ENCODE measurements at places on chromosomes 1 and 21.

DNA sequence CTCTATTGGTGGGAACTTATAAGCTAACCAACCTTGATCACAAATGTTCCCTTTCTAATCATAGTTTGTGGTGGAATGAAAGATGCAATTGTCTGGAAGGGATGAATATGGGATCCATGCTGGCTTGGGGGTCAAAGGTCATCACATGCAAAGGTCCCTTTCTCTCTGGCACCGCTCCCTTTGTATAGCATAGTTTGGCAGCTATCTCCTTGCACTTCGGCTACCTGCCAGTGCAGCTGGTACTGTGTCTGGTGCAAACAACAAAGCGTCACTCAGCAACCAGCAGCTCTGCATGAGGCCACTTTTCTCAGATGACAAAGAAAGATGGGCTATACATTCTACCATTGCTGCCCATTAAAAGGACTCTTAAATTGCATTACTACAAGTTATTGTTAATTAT, 188.2 kb upstream of the NFIA start:
- no peak for DNase-seq

DNA sequence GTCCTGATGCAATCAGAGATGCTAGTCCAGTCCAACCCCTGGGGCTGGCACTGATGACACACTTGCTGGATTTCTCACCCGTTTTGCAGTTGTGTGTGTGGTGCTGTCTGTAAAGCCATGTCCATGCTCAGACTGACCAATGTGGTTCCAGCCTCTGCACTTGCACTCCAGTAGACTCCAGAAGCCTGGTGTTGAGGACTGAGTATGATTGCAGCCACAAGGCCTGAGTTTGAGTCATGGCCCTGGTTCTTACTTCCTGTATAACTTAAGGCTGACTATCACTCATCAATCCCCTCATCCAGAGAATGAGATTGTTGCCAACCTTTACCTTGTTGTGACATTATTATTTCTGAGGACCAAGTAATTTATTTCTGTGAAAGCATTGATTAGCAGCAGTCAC, 34.8 kb upstream of the IKBKE start:
- no peak for DNase-seq

DNA sequence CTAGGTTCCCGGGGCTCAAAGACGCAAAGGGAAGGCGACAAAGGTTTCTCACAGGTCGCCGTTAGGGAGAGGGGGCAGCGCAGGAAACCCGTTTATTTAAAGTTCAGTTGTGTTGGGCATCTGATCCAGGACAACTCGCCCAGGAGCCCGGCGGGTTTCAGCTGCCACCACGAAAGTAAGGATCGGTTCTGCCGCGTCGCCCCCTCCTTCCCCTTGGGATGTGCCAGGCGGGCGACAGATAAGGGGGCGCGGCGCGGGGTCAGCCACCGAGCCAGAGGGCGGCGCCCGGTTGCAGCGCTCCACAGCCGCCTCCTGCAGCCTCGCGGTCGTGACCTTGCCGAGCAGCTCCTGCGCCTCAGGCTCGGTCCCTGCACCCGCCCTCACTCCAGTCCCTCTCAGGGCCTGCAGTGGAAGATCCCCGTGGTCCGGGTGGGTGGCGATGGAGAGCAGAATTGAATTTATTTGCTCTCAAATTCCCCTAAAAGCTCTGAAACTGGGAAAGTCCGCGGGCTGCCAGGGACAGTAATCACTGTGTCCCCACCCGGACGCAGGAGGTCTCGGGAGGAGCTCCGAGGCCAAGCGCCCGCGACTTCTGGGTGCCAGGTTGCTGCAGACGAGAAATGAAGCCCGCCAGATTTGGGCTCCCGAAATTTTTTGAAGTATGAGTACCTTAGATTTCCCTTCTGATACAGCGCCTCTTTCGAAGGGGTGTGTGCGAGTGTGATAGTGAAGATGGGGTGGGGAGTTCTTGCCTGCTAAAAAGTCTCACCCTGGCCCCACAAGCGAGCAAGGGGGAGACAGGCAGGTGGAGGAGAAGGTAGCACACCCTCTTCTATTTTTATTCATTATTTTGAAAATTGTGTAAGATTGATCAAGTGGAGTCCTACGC, 28.4 kb upstream of the NFIA start:
- no peak for DNase-seq

DNA sequence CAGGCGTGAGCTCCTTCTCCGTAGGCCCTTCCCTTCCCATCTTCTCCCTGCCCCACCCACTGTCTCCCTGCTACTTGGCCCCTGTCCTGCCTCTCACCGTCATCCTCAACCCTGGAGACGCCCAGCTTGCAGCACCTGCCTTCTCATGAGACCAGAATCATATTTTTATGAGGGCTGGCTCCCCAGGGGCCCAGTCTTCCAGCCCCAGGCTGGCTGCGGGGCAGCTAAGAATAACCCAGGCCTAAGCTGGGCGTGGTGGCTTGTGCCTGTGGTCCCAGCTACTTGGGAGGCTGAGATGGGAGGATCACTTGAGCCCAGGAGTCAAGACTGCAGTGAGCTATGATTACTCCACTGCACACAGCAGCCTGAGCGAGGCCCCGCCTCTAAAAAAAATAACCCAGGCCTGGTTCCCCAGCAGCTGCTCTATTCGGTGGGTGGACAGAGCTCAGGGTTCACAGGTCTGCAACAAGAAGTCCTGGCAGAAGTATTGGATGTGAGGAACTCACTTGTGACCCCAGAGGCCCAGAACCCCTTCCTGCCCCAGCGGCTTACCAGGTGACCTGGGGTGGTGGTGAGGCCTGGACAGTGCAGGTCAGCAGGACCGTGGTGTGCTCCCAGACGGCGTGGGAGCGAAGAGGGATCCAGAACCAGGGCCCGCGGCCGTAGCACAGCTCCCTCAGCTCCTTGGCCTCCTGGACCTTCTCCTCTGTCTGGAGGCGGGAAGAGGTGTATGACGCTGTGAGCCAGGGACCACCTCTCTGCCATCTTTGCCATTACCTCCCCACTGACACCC, 6.4 kb downstream of the MYOM3 start:
- no peak for DNase-seq

- DNase-seq, result no peak
These were observed 18.0 kb upstream of the FGGY start for GRCh38 chr1:59278780-59279354.

GRCh38 chr1:160436966-160437365, 36.6 kb downstream of the VANGL2 start:
- no peak for DNase-seq

DNA sequence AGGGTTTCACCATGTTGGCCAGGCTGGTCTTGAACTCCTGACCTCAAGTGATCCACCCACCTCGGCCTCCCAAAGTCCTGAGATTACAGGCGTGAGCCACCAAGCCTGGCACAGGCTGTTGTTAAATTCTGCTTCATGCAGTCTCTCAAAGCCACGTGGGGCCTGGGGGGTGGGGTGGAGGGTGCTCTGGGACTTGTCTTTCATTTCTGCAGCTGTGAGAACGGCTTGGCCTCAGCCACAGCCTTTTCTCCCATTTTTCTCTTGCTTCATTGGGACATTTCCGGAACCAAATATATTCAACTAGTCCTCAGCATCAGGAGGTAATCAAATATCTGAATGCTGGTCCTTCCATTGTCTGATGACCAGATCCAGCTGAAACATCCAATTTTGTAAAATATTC, 27.6 kb upstream of the KCNE2 start:
- DNase-seq, result no peak

- DNase-seq, result no peak
These were observed 5.0 kb upstream of the LRP8 start for GRCh38 chr1:53332833-53333232.

DNA sequence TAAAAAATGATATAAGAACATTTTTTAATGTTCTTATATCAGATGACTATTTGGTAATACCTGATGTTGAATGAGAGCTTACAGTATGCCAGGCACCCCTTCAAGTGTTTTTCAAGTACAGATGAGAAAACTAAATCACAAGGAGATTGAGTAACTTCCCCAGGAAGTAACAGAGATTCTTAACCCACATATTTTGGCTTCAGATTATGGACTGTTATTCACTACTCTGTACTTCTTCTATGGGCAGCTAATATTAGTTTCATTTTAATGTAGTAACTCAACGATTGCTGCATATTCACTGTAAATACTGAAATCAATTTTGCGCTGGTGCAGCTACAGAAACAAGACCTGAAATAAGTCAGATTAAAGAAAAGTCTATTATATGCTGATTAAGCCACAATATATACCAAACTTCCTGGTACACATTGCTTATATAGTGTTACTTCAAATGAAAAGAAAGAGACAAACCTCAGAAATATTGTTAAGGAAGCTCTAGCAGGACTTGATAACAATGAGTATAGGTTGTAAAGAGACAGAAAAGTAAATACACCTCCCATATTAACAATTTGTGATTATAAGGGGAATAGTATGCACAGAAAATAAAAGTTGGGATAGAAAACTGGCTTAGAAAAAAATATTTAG, 19.7 kb downstream of the DPYD start:
- no peak for DNase-seq

- no peak for DNase-seq
These were observed 14.8 kb upstream of the PIGM start for GRCh38 chr1:160046494-160047110.

DNA sequence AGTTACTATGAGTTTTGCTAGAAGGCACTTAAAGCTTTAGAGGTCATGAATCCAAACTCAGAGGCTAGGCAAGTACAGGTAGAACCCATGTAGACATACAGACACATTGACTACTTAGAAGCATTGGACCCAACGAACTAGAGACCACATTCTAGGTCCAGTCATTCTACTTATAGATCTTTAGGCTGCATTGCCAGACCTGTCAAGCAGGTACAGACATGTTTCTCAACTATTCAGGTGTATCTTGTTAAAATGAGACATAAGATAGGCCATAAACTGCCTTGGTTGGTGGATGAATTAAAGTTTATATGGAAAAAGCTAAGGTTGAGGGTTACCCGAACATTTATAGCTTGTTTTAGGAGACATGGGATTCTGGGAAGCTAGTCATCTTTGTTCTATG, 6.5 kb downstream of the ZP4 start:
- no peak for DNase-seq

- DNase-seq, result no peak
These were observed 6.7 kb downstream of the OR6Y1 start for GRCh38 chr1:158547533-158547932.

DNA sequence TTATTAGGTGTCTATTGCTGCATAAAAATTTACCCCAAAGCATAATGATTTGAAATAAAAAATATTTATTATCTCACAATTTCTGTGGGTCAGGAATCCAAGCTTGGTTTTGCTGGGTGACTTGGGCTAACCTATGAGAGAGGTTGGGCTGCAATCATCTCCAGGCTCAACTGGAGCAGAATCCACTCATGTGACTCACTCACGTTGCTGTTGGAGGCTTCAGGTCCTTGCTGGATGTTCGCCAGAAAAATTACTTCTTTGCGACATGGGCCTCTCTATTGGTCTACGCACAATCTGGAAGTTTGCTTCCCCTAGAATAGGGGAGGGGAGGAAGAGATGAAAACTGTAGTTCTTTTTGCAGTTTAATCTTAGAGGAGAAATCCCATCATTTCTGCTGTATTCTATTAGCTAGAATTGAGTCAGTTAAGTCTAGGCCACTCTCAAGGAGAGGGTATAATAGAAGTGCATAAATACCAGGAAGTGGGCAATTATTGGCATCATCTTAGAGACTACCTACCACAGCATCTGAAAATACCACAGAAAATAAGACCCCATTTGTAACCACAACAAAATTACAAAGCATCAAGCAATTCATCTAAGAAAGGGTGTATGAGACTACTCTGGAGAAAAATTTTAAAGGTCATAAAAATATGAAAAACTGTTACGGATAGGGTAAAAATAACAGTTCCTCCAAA, 5.7 kb upstream of the FASLG start:
- DNase-seq, result no peak

- DNase-seq, result no peak
These were observed 42.3 kb downstream of the TCEANC2 start for GRCh38 chr1:54095546-54096226.

DNA sequence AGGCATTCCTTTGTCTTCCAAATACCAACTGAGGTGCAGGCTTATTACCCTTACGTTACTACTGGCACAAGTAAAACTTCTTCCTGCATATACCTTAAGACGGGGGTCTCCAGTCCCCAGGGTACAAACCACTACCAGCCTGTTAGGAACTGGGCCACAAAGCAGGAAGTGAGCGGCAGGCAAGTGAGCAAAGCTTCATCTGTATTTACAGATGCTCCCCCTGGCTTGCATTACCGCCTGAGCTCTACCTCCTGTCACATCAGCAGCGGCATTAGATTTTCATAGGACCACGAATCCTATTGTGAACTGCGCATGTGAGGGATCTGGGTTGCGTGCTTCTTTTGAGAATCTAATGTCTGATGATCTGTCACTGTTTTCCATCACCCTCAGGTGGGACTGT, 113.1 kb downstream of the SLC45A1 start:
- DNase-seq, result no peak

GRCh38 chr1:237199026-237199425, 157.0 kb downstream of the RYR2 start:
- no peak for DNase-seq

- DNase-seq, result no peak
These were observed 79.5 kb downstream of the SETD4 start for GRCh38 chr21:35980821-35981220.

- DNase-seq, result no peak
These were observed 8.5 kb downstream of the TRIM46 start for GRCh38 chr1:155182052-155182550.

DNA sequence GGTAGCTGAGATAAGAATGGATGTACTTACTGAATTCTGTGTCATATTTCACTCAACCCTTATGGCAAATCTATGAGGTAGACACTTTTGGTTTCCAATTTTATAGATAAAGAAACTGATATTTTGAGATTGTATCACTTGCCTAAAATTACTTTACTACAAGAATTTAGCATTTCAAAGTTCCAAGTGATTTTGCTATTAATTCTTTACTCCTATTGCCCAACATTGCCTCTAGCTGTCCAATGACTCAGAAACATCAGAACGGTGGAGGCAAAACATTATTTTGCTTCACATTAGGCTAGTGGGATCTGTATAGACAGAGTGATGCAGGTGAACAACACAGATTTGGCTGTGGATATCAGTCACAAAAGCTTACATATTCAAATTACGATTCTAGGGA, 747.2 kb upstream of the NEGR1 start:
- no peak for DNase-seq

GRCh38 chr1:116334868-116335635, 38.0 kb upstream of the ATP1A1 start:
- no peak for DNase-seq

DNA sequence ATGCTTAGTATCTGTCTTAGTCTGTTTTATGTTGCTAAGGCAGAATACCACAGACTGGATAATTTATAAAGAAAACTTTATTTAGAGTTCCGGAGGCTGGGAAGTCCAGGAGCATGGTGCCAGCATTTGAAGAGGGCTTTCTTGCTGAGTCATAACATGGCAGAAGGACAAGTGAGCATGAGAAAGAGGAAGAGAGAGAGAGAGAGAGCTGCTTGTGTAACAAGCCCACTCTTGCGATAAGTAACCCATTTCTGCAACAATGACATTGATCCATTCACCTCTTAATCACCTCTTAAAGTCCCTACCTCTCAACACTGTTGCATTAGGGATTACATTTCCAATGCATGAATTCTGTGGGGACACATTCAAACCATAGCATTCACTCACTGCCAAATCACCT, 11.7 kb upstream of the MYOCOS start:
- no peak for DNase-seq

- no peak for DNase-seq
These were observed 423.4 kb upstream of the CHRM3 start for GRCh38 chr1:238962941-238963340.

GRCh38 chr1:26234644-26235370, 807 bp downstream of the CEP85 start:
- DNase-seq, result no peak

GRCh38 chr1:86409416-86410021, 13.4 kb upstream of the ODF2L start:
- no peak for DNase-seq

GRCh38 chr1:9900142-9901043, 9.7 kb downstream of the CTNNBIP1 start:
- DNase-seq, result no peak

Data from cortex of kidney (tissue), 1 donor.